ACHN (cell line): ENCODE measurements at places on chromosomes 5 and 9.

- peak; percentile 83 for DNase-seq
Measured at GRCh38 chr5:72066705-72067107, 40.6 kb upstream of the MAP1B start.

DNA sequence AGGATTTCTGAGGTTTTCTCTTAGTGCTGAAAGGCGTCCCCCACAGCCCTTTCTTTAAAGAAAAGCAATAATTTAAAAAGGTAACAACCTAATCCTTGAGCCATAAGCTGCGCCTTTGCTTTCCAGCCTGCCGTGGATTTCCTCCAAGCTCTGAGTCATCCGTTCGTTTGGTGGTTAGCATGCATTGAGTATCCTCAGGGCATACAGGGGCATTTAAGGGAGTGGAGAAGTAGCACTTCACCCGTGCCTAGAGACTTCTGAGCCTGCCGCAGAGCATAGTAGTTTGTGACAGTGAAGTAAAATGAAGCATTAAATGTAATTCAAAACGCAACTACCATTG is 892 bp upstream of the TNC start:
- DNase-seq = peak; percentile 85

- no peak for DNase-seq
Measured at GRCh38 chr5:149019679-149020078, 43.2 kb downstream of the SH3TC2 start.

- no peak for DNase-seq
Measured at GRCh38 chr9:124500028-124500795, 7.0 kb downstream of the NR5A1 start.

DNA sequence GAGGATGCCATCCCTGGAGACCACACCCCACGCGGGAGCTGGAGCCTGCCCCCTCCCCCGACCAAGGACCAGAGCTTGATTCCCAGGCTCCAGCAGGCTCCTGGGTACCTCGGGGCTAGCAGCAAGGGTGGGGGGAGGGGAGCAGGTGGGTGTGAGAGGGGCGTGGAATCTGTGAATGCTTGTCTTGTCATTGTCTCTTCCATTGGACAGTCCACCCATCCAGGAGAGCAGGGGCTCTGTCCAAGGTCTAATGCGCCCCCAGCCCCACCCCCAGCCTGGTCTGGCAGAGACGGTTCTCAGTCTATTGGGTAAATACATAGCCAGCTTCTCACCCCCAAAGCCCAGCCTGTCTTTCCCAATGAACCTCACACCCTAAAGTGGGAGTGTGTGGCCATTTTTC is 22.8 kb downstream of the URM1 start:
- no peak for DNase-seq

DNA sequence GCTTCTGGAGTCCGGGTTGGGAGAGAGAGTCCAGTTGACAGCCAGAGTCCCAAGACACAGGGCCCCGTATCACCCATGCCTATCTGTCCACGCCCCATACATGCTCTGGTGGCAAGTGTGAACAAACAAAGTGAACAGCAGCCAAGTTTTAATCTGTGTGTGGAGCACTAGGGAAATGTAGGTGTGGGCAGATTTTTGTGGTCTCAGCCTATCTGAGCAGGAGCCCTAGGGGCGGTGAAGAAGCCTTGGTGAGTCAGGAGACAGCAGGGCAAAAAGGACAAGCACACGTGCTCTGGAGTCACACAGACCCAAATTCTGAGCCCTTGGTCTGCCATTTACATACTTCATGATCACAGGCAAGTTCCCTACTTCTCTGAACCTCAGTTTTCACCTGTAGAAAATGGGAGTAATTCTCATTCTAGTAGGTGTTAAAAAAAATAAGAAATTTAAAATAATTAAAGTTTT is 23.2 kb downstream of the EGR1 start:
- no peak for DNase-seq
